ENCODE measurements at places on chromosomes 2 and 18. TPM values are rescaled to one million over a fixed set of nuclear protein-coding genes. Genes with fewer than 3 reads are reported as not detected.

GRCh38 chr2:122167515-122167914 lies 412.1 kb downstream of the TSN start:
- H3K4me3 ChIP-seq = no peak overlapping the region
- DNase-seq = no peak
- no peaks in the 10 kb centered on the region for H3K27me3 ChIP-seq
- H3K4me1 ChIP-seq = no peaks in the 10 kb centered on the region
- no peaks in the 10 kb centered on the region for H3K36me3 ChIP-seq

- H3K27ac ChIP-seq = no peak overlapping the region
- no peak overlapping the region for H3K4me3 ChIP-seq
Observed at GRCh38 chr2:20488201-20488641, 41.3 kb downstream of the RHOB start.

Gene ATP8B1
- polyA plus RNA-seq = 19.2 TPM

Gene EPC2
- polyA plus RNA-seq = 59.7 TPM

DNA sequence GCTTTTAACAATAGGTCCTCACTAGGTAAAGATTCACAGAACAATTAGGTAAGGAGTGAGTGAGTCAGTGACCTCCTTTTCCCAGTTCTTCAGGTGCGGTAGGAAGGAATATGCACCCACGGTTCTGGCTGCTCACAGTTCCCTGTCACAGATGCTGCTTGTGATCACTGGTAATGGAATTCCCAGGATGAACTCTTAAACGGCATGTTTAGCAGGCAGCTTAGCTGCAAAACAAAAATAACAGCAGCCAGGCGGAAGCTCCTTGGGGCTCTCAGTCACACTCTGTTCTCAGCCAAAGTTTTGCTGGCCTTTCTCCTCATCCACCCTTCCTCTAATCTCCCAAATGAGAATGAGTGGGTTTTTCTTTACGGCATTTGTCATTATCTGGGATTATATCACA lies 274.5 kb downstream of the MYT1L start:
- no peak overlapping the region for H3K27ac ChIP-seq
- no peaks in the 10 kb centered on the region for H3K4me1 ChIP-seq
- no peaks in the 10 kb centered on the region for H3K36me3 ChIP-seq

DNA sequence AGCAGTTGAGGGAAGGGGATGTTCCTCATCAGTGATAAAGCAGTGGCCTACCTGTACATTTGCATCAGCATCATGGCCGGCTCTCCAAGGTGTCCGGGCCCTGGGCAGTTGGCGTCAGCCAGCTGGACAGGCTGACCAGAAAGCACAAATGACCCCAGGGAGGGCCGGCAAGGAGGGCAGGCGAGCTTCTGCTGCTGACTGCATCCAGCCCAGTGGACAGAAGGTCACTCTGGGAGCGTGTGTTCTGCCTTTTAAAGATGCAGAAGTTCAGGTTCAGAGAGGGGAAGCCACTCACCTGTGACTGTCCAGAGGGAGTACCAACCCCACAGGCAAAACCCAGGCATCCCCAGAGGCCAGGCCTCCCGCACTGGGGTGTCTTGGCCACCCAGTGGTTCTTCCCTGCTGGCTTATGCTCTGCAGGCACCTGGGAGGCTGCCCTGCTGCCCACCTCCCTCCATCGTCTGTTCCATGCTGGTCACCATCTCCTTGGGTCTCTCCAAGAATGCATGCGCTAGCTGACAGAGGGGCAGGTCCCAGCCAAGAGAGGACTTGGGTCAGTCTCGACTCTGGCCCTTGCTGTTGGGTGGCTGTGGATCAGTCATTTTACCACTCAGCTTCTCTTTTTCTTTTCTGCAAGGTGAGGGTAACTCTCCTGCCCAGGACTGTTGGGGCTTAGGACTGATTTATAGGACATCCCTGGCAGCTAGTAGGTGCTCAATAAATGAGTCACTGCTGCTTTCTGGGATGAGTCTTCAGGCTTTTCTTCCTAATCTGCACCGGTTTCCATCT lies 89.9 kb downstream of the INHBB start:
- H3K4me3 ChIP-seq = no peak overlapping the region
- no peak overlapping the region for H3K27ac ChIP-seq
- no peaks in the 10 kb centered on the region for H3K36me3 ChIP-seq

Gene DSG4
- polyA plus RNA-seq = not detected

- no peak overlapping the region for H3K27ac ChIP-seq
- no peak for DNase-seq
- no peaks in the 10 kb centered on the region for H3K36me3 ChIP-seq
- H3K27me3 ChIP-seq = no peaks in the 10 kb centered on the region
- H3K4me1 ChIP-seq = no peaks in the 10 kb centered on the region
- no peak overlapping the region for H3K4me3 ChIP-seq
Observed at GRCh38 chr2:78586316-78586715, 439.2 kb upstream of the REG3G start.

DNA sequence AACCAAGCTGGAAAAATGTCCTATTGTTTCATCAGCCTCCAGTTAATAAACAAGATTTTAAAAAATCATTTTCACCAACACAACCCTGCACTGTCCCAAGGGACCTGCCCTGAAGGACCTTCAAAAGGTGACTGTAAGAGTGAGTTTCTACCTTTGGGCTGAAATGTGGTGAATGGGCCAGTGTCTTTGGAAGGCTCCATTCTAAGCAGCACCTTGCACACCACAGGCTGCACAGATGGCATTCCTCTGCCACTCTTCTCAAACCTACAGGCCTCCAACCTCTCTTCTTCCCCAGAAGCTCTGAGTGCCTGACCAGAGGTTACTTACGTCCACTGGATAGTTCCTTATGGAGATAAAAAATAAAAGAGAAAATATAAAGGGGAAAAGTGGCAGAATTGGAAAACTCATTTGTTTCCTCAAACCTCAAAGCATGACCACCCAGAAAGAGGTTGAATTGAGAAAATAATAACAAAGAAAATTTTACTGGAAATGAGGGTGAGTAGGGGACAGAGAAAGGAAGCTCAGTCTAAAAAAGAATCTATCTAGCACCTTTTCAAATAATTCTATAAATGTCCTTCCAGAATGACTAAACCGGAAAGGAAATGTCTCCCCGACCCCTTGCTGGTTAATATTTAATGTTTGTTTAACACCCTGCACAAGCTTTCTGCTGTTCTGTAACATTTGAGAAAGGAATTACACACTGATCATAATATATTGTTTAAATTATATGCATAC lies 175.7 kb downstream of the METTL4 start:
- H3K4me1 ChIP-seq = no peaks in the 10 kb centered on the region
- no peaks in the 10 kb centered on the region for H3K36me3 ChIP-seq
- H3K27ac ChIP-seq = no peak overlapping the region

Gene EPB41L3
- 30.0 TPM for polyA plus RNA-seq

- no peaks in the 10 kb centered on the region for H3K4me1 ChIP-seq
- H3K4me3 ChIP-seq = no peak overlapping the region
- H3K27ac ChIP-seq = no peak overlapping the region
- DNase-seq = no peak
- H3K36me3 ChIP-seq = no peaks in the 10 kb centered on the region
- no peaks in the 10 kb centered on the region for H3K27me3 ChIP-seq
Observed at GRCh38 chr2:21131861-21132260, 8.1 kb downstream of the TDRD15 start.

DNA sequence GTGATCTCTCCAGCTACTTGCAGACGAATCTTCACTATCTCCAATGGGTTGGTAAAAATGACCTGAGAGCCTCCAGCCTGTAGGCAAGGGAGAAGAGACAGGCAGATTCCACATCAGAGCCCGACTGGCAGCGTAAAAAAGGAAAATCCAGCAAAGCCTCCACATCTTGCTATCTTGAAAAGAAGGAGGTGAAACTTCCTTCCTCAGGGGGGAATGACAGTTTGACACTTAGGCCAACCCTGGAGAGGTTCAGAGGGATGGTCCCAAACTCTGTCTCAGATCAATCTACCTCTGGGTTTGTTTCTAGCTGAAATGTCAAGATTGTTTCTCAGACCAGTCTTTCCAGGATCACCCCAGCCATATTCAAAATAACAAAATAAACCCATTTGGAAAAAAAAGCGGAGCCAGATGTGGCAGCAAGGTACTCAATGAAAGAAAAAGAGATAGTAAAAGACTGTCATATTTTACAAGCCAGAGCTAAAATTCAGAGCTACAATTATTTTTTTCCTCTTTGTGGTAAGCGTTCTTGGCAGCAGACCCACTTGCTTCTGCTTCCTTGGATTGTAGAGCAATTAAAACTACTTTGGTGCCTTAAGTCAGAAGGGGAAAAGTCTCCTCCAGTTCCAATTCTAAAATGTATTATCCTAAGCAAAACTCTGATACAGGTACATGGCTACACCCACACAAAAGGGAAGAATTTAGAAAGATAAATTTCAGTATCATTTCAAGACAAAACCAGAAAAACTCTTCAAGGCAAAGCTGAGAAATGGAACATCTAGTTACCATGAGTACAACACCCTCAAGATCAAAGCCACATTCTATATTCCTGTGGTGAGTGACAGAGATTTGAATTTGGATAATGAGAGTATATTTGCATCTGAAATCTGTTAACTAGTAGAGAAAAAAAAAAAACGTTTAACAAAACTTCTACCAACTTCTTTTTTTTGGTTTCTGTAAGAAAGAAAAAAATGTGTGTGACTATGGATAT lies 100.1 kb downstream of the SLC25A12 start:
- no peak overlapping the region for H3K4me3 ChIP-seq
- no peak for DNase-seq
- H3K4me1 ChIP-seq = no peaks in the 10 kb centered on the region

DNA sequence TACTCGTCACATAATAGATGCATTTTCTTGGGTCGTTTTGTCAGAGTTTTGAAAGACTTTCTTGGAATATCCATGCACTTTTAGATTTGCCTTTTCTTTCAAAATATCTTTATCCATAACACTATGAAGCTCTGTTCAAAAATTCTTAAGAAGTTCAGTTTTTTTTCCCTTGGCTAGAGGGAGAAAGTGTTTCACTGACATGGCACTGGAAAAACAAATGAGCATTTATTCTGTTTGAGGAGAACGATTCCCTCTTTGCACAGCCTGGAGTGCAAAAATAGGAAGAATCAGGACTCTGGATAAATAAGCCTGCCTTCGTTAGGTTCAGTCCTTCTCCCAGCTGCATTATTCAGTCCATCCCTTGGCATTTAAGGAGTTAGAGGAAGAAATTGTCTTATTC lies 91.0 kb upstream of the RPE start:
- H3K36me3 ChIP-seq = no peaks in the 10 kb centered on the region
- no peaks in the 10 kb centered on the region for H3K27me3 ChIP-seq
- DNase-seq = no peak
- no peak overlapping the region for H3K27ac ChIP-seq
- H3K4me1 ChIP-seq = no peaks in the 10 kb centered on the region

DNA sequence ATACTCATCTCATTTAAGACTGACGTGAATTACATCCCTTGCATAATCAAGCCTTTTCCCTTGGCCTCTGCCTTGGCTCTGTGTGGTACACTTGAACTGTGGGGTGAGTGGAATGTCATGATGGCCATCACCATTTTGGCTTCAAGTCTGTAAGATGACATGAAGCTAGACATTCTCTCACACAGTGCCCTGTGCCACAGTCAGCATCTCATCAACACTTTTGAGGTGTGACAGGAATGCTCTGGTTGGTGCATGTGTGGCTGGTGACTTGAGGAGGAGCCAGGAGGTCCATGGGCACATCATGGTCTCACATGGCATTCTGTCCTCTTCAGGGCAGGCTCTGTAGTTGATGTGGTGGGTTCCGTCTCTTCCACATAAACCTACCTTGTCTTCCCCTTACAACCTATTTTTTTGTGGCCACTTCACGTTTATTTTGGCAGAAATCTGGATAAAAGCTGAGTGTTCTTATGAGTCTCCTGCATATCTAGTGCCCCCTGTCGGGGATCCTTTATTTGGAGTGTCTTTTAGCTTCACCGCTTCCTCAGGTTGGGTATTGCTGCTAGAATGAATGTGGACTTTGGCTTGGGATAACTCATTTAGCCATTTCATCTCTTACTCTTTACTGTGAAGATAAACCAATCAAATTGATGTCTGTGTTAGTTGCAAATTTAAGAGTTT lies 28.1 kb downstream of the MAP4K4 start:
- H3K4me3 ChIP-seq = no peak overlapping the region
- H3K4me1 ChIP-seq = no peaks in the 10 kb centered on the region
- no peaks in the 10 kb centered on the region for H3K27me3 ChIP-seq
- no peak for DNase-seq
- no peak overlapping the region for H3K27ac ChIP-seq
